Cerebellar nuclear complex (tissue), 1 donor: ENCODE measurements at places on chromosomes 13 and 19.

- no peak for DNase-seq
These were observed 256.5 kb downstream of the SHISA2 start for GRCh38 chr13:25795277-25795676.

DNA sequence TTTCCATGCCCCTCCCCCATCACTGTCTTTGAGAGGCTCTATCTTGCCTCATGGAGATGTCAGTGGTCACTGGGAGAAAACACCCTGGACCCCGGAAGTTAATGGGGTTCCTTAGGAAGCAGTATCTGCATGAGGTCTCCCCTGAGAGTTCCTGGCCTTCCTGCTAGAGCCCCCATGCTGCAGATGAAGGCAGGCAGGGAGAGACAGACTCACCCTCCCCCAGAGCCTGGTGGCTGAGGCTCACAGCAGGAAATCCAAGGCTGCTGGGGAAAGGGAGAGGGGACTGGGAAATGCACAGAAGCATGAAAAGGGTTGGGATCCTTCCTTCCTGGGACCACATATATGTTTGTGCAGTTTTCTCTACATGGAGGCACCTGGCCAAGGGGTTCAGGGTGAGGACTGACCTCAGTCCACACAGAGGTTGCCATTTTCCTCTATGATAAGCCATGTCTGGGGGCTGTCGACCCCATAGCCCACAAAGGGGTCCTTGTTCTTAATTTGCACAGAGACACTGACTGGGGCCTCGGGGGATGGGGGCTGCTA lies 95.4 kb downstream of the RNASEH2B start:
- no peak for DNase-seq

- no peak for DNase-seq
These were observed 1.4 kb downstream of the USP12 start for GRCh38 chr13:27170221-27170515.

DNA sequence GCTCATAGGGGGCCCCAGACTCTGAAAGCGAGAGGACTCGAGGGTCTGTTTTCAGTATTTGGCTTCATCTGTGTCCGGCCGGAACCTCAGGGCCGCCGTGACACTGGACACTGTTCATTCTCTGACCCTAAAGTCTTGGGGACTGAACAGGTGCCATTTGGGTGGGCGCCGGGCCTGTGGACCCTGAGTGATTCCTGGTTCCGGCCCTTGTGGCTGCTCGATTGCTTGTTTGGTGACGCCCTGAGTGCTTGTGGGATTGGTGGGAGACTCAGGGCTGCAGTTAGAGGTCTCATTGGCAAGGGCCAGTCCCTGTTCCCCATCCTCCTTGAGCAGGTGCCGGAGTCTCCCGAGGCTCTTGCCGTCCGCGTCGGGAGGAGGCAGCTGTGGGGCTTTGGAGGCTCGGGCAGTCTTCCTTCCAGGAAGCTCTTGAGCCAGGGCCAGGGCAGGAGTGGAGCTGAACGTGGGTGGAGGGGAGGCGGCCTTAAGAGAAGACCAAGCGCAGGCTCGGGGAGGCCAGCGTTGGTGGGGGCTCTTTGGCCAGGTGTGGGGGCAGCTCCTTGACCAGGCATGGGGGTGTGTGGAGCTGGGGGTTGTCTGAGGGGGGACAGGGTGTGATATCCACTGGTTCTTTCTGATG lies 4.7 kb downstream of the PTBP1 start:
- no peak for DNase-seq

- DNase-seq, result no peak
These were observed 17.6 kb upstream of the CASP14 start for GRCh38 chr19:15031675-15032074.

DNA sequence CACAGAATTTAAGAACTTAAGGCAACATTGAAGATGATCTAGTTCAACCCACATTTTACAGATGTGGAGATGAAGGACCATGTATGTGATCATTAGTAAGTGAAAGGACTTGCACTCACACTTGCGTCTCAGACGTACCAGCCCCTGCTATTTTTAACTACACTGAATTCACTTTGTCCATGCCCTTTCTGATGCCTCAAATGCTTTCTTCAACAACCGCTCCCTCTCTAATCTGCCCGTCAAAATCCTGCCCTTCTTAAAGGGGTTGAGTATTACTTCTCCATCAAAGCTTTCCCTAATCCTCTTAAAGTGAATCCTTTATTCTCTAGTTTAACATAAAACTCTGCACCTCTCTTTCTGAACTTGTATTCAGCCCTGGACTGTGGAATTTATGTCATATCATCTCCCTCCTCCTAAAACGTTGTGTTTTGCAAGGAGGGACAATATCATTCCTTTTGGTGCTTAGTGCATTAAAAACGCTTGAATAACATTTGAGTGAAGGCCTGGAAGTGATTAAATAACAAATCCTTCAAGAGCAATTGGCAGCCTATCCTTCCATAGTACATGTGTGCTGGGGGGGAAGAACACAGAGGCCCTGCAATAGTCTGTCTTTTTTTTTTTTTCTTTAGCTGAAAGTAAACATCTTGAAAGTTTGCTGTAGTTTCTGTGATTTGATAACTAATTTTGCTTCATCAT lies 493.3 kb downstream of the LMO7 start:
- no peak for DNase-seq

GRCh38 chr13:42039946-42040729 lies 8.3 kb upstream of the DGKH start:
- DNase-seq, result no peak

DNA sequence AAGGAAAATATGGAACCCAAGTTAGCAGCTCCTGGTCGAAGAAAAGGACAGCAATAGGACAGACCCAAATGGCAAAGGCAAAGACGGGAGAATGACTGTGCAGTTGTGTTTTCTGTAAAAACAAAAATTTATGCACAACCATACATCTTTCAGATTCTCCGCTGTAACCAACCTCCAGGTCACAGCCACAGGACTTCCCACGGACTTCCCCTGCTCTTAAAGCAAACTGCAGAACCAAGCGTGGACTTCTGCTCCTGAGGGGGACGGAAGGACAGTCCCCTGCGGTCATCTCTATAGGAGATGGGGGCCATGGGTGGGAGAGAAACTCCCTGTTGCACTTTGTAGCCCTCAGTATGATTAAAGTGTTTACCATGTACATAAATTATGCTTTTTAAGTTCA lies 2.5 kb downstream of the GRTP1 start:
- DNase-seq, result no peak

- DNase-seq, result no peak
These were observed 1437.7 kb upstream of the PCDH9 start for GRCh38 chr13:68667863-68668262.

GRCh38 chr13:93147298-93147645 lies 79.3 kb upstream of the GPC6 start:
- no peak for DNase-seq

GRCh38 chr19:48258350-48258749 lies 2.6 kb upstream of the CARD8 start:
- DNase-seq, result no peak

DNA sequence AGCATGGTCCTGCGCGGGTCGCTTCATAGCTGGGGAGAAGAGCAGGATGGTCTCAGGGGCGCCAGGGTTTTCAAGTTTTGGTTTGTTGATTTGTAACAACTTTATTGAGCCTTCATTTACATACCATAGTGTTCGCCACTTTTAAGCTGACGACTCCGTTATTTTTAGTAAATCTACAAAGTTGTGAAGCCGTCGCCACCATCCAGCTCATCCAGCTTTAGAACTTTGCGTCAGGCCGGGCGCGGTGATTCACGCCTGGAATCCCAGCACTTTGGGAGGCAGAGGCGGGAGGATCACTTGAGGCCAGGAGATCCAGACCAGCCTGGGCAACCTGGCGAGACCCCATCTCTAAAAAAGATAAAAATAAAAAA lies 404 bp downstream of the C19orf44 start:
- DNase-seq, result no peak

GRCh38 chr13:93226065-93226622 lies 463 bp upstream of the GPC6 start:
- DNase-seq, result no peak

DNA sequence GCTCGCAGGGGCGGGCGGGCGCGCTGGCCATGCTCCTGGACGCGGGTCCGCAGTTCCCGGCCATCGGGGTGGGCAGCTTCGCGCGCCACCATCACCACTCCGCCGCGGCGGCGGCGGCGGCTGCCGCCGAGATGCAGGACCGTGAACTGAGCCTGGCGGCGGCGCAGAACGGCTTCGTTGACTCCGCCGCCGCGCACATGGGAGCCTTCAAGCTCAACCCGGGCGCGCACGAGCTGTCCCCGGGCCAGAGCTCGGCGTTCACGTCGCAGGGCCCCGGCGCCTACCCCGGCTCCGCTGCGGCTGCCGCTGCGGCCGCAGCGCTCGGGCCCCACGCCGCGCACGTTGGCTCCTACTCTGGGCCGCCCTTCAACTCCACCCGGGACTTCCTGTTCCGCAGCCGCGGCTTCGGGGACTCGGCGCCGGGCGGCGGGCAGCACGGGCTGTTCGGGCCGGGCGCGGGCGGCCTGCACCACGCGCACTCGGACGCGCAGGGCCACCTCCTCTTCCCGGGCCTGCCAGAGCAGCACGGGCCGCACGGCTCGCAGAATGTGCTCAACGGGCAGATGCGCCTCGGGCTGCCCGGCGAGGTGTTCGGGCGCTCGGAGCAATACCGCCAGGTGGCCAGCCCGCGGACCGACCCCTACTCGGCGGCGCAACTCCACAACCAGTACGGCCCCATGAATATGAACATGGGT lies 599 bp downstream of the ZIC2 start:
- no peak for DNase-seq

- DNase-seq, result no peak
These were observed 625 bp downstream of the F2RL3 start for GRCh38 chr19:16889366-16889882.

DNA sequence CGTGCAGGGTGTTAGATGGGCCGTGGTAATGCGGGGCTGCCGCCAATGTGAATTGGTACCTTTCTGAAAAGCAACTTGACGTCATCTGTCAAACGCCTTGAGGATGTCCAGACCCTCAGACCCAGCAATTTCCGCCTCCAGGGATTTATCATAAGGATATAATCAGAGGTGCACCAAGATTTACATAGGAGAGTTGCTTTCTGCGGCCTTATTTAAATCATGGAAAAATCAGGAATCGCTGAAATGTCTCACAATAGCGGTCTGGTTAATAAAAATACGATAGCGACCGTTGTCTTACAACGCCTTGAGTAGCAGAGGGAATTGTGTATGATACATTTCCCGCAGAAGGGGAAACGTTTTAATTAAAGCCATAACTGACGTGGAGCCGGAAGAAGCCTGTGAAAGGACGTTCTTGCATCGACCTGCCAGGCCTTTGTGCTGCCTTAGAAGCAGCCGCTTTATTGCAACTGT lies 32.3 kb upstream of the NDUFS7 start:
- no peak for DNase-seq

DNA sequence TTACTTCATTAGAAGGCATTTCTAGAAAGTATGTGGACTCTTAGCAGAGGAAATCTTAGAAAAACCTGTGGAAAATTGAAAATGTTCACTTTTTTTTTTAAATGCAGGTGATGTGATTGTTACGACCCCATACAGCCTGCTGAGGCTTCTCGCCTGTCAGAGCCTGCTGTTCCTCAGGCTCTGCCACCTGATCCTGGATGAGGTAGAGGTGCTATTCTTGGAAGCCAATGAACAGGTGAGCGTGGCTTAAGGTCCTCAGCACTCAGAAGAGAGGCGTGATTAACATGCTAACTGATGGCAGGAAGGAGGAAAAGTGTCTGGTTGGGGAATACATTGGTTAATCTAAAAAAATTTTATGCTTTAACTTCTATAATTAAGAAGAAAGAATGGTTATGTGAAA lies 71.4 kb downstream of the SLC7A9 start:
- no peak for DNase-seq

DNA sequence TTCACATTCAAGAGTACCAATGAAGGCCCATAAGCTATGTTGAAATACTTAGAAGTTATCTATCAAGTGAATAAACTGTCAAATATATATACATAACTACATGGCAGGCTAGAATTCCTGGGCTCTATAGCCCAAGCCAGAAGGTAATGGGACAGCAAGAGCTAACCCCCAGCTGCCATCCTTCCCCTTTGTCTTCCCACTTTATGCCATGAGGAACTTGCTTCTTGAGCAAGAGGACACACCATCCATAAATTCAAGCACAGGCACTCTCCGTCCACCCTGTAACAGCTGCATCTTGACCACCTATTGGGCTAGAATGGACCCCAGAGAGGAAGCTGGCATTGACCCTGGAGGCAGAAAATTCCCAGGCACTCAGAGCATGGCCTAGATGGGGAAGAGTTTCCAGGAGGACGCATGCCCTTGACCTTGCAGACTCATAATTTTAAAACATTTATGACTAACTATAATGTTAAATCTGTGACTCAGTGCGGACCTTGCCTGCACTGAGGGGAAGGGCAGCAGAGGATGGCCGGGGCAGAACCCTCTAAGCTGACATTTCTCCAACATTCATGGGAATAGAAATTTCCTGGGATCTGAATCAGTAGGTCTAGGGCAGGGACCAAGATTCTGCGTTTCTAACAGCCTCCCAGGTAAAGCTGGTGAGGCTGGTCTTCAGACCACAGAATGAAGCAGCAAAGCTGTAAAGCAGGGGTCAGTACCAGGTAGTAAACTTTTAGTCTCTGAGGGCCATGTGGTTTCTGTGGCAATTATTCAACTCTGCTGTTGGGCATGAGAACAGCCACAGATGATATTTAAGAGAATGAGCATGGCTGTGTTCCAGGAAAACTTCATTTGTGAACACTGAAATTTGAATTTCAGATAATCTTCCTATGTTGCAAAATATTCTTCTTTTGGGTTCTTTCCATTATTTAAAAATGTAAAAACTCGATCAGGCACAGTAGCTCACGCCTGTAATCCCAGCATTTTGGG lies 71.4 kb upstream of the CLDN10 start:
- DNase-seq, result no peak

- DNase-seq, result no peak
These were observed 48.4 kb upstream of the KCTD15 start for GRCh38 chr19:33748231-33748630.

- DNase-seq, result no peak
These were observed 529 bp downstream of the ZNF836 start for GRCh38 chr19:52170863-52171320.

DNA sequence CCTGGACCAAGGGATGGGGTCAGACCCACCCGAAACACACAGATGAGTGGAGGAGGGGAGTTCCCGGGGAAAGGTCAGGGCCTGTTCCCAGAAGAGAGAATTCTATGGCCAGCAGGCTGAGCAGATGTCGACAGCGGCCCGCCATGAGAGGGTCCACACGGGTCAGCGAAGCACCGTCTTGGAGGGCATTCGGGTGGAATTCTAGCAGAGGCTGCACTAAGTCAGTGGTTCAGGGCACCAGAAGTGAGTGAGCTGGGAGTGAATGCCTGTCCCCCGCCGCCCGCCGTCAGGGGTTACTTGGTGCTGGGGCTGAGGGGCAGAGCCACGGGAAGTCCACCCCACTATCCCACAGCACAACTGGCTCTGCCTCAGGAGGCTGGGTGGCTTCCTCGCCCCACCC lies 96.2 kb upstream of the VSTM2B start:
- DNase-seq, result no peak

- DNase-seq, result no peak
These were observed 13.8 kb downstream of the TGFB1 start for GRCh38 chr19:41339936-41340335.

- DNase-seq, result no peak
These were observed 84.9 kb downstream of the PTPRS start for GRCh38 chr19:5255602-5256231.

GRCh38 chr13:94218537-94218936 lies 260.9 kb downstream of the DCT start:
- DNase-seq, result no peak
